Immature natural killer cell (primary cell): ENCODE measurements at places on chromosomes 7 and 10. TPM values are rescaled to one million over a fixed set of nuclear protein-coding genes. Genes with fewer than 3 reads are reported as not detected.

The EMX2 gene
- polyA plus RNA-seq, result not detected

The PHKG1 gene
- 0.16 TPM for polyA plus RNA-seq

The WAPL gene
- 21.1 TPM for polyA plus RNA-seq

The PTPRN2 gene
- 1.9 TPM for polyA plus RNA-seq

The SFMBT2 gene
- polyA plus RNA-seq, result 1.5 TPM

DNA sequence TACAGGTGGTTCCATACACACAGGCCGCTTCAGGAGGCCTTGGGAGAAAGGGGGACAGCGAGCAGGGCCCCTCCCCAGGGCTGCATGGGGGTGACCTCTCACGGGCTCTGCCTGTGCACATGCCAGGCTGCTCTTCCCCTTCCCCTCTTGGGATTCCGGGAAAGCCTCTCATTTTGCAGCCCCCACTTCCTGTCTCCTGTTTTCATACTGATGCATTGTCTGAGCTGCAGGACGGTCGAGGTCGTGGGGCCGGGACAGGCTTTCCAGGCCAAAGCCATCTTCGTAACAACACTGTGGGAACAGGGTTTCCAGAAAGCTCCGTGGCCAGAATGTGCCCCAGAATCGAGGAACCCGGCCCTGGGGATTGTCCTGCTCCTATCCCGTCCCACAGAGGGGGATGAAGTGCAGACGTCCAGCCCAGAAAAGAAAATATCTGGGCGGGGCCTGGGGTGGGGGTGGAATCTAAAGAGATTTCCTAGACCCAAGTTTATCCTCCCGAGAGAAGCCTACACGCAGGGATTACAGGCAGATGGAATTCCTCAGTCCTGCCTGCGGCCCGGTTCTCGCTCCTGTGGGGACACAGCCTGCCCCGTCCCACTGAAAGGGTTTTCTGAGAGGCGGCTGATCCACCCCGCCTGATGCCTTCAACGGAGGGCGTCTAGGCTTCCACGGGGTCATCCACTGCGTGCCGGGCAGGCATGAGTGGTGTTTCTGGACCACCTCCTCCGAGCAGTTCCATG lies 29.5 kb upstream of the DNAAF5 start:
- DNase-seq, result no peak

- DNase-seq, result no peak
Measured at GRCh38 chr7:108286290-108286904, 156.2 kb upstream of the LAMB4 start.

DNA sequence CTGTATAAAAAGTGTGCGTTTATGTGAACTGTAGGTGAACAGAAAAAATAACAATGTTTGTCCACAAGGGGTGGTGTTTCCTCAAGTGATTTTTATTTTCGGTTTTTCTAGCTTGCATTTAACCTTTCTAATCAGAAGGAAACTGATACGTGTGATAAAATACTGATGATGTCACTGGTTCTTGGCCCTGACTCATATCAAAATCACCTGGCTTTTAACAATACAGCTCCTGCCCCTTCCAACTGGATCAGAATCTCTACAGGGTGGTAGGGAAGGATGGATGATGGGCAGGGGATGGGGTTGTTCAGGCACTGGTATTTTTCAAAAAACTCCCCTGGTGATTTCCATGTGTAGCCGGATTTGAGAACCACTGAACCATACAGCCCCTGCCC lies 10.9 kb downstream of the NPFFR1 start:
- DNase-seq, result peak; percentile 16

DNA sequence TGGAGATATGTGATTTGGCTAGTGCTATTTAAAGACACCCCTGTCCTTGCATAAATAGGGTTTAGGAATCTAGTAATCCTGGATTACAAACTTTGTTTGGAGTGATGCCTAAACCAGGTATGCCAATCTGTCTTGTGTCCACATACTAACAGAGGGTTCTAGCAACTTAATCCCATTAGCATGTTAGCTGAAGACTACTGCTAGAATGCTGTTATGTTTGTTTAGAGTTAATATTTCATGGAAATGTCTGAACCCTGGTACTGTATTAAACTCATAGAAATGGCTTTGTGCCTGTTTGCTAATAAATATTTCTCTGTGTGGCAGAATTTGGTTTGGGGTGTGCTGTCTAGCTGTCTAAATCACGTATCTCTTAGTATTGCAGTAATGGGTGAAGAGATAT lies 150.8 kb downstream of the PFKFB3 start:
- no peak for DNase-seq

- no peak for DNase-seq
Measured at GRCh38 chr10:73850211-73850610, 24.1 kb downstream of the CAMK2G start.

DNA sequence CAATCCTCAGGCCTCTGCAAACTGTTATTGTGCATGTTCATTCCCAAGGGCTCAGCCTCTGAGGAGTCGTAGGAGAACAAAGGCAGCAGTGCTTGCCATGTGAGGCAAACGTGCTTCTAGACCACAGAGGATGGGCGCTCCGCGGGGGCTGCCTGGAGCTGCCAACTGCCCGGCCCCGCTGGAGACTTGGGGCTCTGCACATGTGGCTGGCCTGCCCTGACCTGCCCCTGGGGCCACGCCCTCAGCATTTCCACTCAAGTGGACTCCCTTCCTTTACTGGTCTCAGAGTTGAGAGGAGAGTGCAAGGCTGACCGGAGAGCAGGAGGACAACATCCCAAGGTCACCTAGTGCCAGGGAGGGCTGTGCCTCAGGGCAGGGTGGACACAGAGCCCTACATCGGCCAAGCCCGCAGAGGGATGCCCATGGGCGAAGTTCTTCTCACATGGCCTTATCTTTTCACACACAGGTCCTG lies 222.3 kb upstream of the ZNF32 start:
- DNase-seq, result no peak

DNA sequence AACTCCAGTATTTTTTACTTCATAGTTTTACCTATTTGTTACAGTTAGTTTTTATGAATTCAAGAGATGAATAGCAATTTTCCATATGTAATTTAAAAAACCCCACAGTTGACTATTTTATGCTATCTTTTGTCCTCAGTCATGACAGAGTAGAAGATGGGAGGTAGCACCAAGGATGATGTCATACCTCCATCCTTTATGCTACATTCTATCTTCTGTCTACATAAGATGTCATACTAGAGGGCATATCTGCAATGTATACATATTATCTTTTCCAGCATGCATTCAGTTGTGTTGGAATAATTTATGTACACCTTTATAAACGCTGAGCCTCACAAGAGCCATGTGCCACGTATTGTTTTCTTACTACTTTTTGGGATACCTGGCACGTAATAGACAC lies 184.2 kb downstream of the CFTR start:
- DNase-seq, result no peak

DNA sequence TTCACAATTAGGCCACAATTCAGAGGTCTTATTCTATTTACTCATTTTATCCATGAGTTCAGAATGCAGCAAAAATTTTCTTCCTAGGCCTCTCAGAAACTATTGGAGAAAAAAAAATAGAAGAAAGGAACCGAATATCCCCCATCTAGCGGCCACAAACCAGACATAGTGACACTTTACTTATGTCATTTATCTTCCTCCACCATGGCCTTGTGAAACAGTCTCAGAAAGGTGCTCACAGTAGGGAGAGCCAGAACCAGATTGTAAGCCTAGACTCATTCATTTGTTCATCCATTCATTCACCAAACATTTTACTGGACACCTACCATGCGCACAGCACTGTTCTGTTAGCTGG lies 16.0 kb downstream of the CREB3L2 start:
- no peak for DNase-seq

DNA sequence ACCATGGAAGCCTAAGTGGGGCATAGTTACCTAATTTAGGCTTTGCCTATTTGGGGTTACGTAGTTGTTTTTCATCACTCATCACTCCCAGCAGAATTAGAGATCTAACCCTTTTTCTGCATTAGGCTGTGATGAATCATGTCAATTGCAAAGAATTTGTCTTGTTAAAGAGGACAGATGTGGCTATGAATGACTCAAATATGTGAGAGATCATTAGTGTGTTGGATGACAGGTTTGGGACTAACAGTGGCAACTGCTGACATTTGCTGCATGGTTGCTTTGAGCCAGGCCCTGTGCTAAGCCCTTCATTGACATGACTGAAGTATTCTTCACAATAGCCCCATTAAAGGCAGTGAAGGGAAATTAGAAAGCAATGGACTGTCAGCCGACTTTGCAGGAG lies 83.4 kb upstream of the BMPER start:
- DNase-seq, result no peak

DNA sequence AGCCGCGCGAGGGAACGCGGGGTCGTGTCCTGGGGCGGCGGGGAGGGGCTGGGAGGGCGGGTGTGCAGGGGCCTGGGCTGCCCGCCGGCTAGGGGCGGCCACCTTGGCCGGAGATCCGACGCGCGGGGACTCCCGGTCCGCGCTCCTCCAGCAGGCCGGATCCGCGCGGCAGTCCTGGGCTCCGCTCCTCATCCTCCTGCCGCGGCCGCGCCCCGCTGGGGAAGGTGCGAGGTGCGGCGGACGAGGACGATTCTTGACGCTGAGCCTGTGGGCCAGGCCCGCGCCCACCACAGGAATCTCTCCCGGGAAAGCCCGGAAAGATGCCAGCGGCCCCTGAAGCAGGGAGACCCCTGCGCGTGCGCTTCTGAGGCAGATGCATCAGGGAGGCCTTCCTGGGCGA lies 6.6 kb upstream of the OGDHL start:
- no peak for DNase-seq
